Colonic mucosa (tissue), 4 donors: ENCODE measurements at places on chromosomes 4 and X. TPM values are rescaled to one million over a fixed set of nuclear protein-coding genes. Genes with fewer than 3 reads are reported as not detected.

Gene BMX
- 1.8 TPM for total RNA-seq

Gene GUCY1B1
- total RNA-seq = 5.8 TPM

DNA sequence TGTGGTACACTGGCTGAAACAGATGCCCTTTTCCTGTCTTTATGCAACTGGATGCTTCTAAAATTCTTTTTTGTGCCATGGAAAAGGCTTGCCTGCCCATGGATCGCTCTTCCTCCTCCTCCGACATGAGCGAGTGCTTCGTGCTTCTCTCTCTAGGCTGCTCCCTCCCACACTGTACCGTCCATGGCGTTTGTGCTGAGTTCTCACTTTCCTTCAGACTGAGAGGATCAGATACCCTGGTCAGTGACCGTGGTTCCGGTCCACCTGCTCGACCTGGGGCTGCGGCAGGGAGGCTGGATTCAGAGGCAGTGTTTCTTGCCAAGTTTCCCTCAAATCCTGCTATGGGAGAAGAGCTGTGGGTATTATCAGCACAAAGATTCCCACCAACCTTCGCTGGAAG, 10.2 kb upstream of the CLDN24 start:
- no peak for DNase-seq

- no peak for DNase-seq
These were observed 73.2 kb upstream of the ANXA10 start for GRCh38 chr4:168019019-168019651.

GRCh38 chrX:143683486-143683885, 37.1 kb downstream of the SPANXN2 start:
- DNase-seq = no peak

GRCh38 chr4:113467581-113467980, 294.0 kb downstream of the CAMK2D start:
- DNase-seq = no peak

- DNase-seq = no peak
These were observed 743.5 kb downstream of the ARAP2 start for GRCh38 chr4:35500812-35501211.

GRCh38 chr4:71586087-71586763, 197.7 kb downstream of the GC start:
- DNase-seq = no peak
